ENCODE measurements at places on chromosomes 2 and 18.

GRCh38 chr2:192546565-192546964 lies 351.8 kb upstream of the TMEFF2 start:
- no peak for DNase-seq

DNA sequence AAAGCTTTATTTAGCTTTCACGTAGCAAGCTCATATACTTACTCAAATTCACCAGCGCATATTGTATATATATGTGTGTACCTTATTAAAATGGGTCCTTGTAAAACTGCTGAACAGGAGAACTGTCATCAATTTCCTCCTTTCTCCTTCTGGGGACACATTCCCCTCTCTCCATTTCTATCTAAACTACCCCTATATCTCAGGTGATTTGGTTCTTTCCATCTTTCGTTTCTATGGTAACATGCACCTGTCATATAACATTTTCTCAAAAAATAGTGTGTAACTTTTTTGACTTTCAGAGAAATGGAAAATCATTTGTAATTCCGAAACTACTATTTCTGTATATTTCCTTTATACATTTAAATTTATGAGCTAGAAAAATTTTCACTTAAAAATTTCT lies 83.5 kb upstream of the CD226 start:
- DNase-seq, result no peak

DNA sequence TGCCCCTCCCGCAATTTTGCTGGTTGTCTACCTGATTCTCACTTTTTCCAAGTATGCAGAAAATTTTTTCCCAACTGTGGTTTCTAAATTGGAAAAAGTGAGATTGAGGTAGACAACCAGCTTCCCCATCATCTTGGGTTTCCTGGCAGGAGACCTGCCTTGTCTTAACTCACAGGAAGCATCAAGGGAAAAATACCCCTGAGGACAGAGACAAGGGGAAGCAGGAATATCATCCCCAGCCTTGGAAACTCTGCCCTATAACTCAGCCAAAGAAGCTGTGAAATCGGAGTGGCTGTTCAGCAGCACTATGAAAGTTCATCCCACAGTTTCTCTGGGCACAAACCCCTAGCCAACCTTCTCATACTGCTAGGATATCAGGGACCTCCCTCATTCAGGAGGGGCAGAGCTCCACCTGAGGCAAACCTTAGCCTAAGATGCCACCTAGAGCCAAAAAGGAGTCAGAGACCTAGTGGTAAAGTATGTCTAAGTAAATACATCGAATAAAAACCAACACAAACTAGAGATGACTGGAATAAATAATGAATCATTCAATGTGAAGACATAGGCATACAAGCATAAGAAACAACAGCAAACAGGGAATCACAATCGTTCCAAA lies 68.2 kb downstream of the ZSWIM2 start:
- DNase-seq, result no peak

DNA sequence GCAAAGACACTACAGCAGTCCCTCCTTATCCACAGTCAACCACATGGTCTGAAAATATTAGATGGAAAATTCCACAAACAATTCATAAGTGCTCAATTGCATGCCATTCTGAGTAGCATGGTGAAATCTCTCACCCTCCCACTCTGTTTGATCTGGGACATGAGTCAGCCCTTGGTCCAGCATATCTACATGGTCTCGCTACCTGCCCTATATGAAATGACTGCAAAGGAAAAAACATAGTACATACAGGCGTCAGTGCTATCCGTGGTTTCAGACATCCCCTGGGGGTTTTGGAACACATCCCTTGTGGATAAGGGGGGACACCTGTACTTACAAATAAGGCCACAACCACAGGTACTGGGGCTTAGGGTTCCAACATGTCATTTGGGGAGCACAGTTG lies 73.7 kb downstream of the CABLES1 start:
- DNase-seq, result no peak

DNA sequence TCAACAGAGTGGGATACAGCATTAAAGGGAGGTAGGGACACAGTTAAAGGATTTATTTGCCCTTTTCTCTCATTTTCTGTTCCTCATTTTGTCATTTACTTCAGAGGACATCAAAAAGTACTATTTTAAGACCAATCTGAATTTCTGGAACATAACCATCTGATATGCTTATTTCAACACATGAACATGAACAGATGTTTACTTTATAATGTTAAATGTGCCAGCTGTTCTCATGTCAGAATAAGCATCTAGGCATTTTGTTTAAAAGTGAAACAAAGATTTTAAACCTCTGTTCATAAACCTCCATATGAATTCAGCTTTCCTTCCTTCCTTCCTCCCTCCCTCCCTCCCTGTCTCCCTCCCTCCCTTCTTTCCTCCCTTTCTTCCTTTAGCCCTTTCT lies 677.7 kb downstream of the CNTNAP5 start:
- no peak for DNase-seq

DNA sequence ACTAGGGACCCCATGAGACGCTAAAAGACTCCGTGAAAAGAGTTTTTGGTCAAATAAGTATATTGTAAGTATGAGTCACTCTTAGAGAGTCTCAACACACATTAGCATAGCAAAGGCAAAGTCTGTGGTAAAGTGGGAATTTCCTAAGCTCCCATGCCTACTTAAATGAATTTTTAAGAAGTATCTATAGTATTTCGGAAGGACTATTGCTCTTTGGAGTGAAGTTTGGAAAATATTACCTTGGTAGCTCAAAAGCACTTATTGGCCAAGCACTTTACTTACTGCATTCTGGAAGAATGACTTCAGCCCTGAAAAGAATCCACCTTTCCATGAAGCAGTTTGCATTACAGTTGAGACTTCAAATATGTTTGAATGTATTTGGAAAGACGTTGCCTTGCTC lies 57.1 kb downstream of the CAVIN2 start:
- DNase-seq, result no peak

DNA sequence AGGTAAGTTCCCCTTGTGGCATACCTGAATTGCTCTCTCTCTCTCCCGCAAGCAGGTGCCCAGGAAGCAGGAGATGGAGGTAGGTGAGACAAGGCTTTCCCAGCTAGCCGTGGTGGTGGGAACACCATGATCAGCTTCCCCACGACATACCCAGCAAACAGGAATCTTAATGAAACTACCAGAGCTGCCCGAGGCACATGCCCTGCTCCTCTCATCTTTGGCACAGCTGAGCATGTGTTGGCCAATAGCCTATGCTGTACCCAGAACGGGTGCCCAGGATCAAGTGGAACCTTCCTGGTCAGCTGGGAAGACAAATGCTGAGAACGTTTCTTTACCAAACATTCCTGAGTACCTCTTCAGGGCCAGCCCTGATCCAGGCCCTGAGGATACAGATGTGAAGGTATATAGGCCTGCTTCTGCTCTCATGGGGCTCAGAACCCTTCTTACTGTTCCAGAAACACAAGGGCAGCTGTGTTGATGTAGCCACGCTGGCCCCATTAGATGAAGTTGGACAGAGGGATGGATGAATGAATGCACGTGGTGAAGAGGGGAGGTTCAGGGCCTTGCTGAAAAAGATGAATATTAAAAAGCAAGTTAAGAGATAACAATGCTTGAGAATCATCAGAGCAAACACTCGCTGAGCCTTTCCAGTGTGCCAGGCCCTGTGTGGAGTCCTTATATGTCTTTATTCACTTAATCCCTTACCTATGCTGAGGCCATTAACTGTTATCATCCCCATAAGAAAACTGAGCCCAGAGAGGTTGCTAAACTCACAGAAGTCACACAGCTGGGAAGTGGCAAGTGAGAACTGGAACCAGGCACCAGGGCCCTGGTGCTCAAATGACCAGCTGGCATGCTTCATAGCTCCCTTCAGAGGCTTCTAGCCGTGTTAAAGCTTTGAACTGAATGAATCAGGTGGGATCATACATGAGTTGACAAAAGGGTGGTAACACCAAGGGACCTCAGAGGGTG lies 68.8 kb upstream of the TMEM247 start:
- DNase-seq, result no peak

DNA sequence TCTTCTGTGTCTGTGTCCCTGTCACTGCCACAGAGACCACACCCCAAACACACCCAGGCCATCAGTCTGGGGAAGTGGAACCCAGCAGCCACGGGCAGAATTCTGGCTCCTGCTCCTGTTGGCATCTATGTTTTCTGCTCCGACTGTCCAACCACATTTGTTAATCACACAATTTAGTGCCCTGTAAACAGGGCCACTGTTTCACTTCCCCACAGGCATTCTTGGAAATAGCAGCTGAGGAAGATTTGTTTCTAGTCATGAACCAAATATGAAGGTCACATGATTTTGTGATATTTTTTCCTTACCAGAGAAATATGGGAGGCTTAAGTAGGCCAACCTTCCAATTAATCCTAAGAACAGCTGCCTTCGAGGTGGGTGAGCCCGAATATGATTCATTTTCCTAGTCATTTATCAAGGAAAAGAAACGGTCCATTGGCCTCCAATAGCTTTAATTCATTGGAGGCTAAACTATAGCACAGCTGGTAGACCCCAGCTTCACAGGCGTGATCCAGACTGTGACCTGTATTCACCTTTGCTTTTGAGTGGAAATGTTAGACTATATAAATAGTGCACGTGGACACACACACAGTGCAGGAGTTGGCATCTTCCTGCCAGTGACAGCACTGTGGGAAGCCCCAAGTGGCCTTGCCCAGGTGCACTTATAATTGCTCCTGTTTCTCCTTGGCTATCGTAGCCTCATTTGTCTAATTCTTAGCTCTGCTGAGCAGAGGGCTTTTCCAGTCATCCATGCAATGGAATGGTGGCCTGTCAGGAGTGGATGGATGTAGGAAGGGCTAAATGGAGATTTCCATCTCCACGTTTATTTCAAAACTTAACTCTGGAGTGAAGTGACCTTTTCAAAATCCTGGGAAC lies 267.9 kb downstream of the LPIN1 start:
- no peak for DNase-seq

- no peak for DNase-seq
Observed at GRCh38 chr18:13235421-13235831, 16.9 kb downstream of the LDLRAD4 start.

DNA sequence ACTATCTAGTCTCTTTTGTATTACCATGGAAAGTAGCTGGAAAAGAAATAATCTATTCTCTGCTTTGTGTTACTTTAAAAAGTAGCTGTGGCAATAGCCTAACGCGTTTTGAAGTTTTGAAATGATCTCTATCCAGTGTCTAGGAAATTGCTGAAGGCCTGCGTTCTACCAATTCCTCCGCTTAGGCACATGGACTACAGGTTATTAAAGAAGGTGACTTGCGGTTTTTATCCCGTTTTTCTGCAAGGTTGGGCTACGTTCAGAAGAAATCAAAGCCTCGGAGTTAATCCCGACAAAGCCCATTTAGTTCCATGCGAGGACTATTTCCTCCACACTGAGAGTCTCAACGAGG lies 636 bp upstream of the UBXN4 start:
- DNase-seq, result no peak

GRCh38 chr2:119337749-119338148 lies 28.9 kb downstream of the C2orf76 start:
- DNase-seq, result no peak

DNA sequence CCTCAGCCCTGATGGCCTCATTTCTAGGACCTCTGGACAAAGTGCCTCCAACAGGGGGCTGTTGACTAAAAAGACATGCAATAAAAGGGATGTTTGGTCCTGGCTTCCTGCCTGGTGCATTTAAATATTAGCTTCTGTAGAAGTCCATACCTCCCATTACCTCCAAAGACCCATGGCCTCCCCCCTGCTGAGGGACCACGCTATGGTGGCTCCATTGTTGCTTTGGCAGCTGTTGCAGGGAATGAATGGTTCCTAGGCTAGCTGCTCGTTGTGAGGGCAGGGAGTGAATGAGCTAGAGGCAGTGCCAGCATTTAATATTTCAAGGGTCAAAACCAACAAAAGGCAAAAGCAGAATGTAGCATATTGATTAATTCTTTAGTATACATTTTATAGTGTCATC lies 285.9 kb downstream of the SLC8A1 start:
- no peak for DNase-seq

GRCh38 chr18:50472941-50473340 lies 86.9 kb upstream of the MAPK4 start:
- no peak for DNase-seq

DNA sequence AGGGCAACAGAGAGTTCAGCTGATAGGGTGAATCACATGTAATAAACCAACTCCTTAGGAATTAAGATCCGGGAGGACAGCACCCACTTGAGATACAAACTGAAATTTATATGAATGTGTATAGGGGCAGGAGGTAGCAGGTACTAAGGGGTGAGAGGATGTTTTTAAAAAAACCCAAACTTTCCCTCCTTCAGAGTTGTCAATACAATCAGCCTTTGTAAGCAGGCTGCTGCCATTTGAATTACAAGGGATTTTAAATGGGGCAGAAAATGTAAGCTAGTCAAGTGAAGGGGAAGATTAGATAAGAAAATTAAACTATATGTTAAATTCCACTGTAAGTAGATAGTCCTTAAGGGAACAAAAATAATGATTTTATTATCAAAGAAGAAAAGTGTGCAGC lies 1239.7 kb upstream of the CELF4 start:
- no peak for DNase-seq

DNA sequence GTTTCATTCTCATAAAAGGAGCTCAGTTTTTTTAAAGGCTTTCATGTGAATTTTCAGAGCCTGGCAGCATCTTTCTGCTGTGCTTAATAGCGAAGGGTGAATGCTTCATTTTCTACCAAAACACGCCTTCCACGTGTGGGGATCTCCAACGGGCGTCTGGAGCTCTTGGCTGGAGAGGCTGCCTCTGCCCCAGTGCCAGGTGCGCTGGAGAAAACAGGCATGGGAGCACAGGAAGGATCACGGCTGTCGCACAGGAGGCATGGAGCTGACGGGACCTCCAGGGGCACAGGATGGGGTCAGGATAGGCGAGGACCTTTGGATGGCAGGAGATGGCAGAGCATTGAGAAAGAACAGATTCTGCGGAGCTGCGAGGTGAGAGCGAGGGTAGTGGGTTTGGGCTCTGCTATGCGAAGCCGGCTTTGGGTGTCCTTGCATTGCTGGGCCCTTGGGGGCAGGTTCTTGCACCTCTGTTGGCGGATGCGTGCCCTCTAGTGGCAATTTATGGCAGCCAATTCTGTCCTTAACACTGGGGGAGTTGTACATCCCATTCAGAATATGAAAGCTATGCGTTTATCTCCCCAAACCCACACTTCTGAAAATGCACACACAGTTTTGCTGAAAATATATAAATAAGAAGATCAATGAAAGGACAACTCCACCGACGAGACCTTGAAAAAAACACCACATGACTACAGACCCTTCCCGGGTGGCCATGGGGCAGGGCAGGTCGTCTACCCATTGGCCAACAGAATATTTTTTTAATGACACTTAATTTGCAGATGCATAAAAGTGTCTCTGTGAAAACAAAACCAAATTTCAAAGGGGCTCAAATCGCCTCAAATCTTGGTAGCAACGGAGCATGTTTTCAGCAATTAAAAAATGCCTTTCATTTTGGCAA lies 90.4 kb upstream of the SLC35G4 start:
- DNase-seq, result no peak

GRCh38 chr2:212712991-212713390 lies 174.4 kb upstream of the ERBB4 start:
- no peak for DNase-seq

Measured in stimulated activated CD8-positive, alpha-beta memory T cell treated with anti-CD3 and anti-CD28 coated beads, Interleukin-7, amount 100 ng/mL, for 1 hour (primary cell).